ENCODE measurements at places on chromosomes 7 and 10.

GRCh38 chr10:97686301-97686961 lies 610 bp downstream of the AVPI1 start:
- DNase-seq: no peak

DNA sequence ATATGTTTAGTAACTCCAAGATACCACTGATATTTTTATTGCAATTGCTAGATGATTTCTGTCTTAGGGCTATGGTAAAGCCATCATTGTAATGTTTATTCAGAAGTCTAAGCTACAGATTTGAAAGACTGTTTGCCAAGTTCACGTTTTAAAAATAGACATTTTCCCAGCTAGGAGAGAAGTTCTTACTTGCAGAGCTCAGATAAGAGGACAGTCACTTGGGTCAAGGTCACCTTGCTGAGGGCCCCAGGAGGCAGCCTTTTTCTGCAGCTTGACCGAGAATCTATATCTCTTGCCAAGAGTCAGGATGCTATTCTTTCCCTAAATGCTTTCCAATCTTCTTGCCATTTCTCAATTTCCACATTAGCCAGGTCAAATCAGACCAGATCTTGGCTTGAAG lies 1011.2 kb downstream of the KCNMA1 start:
- no peak for DNase-seq

DNA sequence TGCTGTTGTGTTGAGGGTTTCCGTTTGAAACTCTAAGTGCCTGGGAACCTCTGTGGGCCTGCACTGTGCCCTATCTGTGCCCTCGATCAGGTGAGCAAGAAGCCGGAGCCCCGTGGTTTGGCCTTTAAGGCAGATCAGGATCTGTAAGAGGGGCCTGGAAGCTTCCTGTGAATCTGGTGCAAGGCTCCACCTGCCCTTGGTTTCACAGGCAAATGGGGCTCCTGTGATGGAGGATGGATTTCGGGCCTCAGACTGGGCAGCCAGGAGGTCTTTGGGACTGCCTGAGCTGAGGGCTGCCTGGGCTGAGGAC lies 21.6 kb downstream of the SCART1 start:
- DNase-seq: no peak

GRCh38 chr7:80387634-80388193 lies 124.2 kb downstream of the GNAT3 start:
- no peak for DNase-seq

DNA sequence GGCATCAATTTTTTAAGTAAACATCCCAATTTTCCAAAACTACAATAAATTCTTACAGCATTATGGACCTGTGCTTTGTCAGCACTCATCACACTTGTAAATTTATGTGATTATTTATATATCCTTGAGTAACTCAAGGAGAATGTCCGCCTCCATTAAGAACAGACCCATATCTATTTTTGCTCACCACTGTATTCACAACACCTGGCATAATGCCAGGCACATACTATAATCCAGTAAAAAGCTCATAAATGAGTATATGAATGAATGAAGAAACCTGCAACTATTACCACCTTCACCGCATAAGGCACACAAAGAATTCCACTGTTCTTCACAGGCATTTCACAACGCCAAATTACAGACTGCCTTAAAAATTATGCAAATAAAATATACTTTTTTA lies 46.9 kb downstream of the MINDY3 start:
- no peak for DNase-seq

DNA sequence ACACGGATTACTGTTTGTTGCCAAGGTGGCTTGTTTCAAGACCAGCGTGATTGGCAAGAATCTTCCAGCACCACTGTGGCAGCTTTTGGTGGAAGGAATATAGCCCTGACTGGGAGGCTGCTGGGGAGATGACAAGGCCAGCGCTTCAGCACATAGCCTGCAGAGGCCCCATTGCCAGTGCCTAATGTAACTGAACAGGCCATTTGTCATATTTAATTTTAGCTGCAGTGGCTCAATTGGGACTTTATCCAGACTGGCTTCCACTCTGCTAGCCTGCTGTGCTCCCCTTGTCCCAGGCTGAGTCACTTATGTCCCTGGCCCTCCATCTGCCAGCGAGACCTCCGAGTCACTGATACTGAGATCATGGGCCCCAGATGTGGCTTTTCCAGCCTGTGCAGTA lies 483.1 kb downstream of the GALNT17 start:
- no peak for DNase-seq

- DNase-seq: no peak
Observed at GRCh38 chr10:31702954-31703353, 225.7 kb downstream of the ARHGAP12 start.

DNA sequence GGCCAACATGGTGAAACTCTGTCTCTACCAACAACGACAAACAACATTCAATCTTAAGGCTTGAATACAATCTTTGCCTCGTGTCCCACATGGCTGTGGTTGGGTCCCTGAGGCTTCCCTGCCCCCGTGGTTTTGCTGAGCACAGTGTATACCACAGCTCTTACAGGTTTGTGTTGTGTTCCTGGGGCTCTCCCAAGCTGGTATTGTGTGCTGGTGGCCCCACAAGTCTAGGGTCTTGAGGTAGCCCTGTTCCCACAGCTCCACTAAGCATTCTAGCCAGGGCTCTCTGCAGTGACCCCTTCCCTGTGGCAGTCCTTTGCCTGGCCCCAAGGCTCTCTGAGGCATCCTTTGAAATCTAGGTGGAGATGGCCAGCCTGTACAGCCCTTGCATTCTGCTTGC lies 68.0 kb upstream of the CCNY start:
- no peak for DNase-seq

GRCh38 chr7:130268463-130269317 lies 2.0 kb downstream of the CPA2 start:
- no peak for DNase-seq

- no peak for DNase-seq
Observed at GRCh38 chr7:1873857-1874589, 203.9 kb downstream of the ELFN1 start.

DNA sequence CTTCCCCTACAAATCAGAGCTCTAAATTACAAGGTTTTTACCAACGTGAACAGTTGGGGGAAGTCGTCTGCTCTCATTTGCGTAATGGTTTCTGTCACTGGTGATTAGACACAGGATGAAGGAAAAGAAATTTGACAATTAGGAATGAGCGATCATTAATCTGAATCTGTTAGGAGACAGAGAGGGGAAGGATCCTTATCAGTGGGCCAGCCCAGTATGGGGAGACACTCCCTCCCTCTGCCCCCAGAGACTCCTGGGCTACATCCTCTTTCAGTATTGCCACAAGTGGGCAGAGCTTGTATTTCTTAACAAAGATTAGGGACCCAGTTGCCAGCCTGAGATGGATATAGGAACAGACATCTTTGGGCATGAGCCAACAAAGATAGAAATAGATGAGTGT lies 15.5 kb downstream of the HIF1AN start:
- no peak for DNase-seq

- DNase-seq: no peak
Observed at GRCh38 chr10:128498746-128499145, 372.5 kb upstream of the MKI67 start.

GRCh38 chr10:113496111-113497109 lies 56.4 kb upstream of the HABP2 start:
- DNase-seq: no peak

DNA sequence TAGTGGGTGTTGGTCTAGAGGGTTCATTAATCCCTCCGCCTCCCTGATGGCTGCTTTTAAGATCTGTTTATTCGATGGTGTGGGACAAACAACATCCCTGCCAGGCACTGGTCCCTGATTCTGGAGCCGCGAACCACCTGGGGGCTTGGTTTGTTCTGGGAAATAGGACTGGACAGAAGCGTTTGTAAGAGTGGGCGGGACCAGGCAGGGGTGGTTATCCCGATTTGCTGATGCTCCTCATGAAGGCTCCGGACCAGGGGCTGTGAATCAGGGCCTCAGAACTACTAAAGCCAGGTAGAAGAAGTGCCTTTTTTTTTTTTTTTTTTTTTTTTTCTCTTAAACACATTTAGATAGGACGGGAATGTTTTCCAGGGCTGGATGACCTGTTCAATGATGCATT lies 273.4 kb downstream of the WDR37 start:
- no peak for DNase-seq

GRCh38 chr7:64113981-64114380 lies 68.7 kb downstream of the ZNF727 start:
- DNase-seq: no peak

- DNase-seq: no peak
Observed at GRCh38 chr7:15685358-15686294, 857 bp downstream of the MEOX2 start.

- no peak for DNase-seq
Observed at GRCh38 chr10:106226828-106227227, 937.7 kb downstream of the SORCS1 start.

DNA sequence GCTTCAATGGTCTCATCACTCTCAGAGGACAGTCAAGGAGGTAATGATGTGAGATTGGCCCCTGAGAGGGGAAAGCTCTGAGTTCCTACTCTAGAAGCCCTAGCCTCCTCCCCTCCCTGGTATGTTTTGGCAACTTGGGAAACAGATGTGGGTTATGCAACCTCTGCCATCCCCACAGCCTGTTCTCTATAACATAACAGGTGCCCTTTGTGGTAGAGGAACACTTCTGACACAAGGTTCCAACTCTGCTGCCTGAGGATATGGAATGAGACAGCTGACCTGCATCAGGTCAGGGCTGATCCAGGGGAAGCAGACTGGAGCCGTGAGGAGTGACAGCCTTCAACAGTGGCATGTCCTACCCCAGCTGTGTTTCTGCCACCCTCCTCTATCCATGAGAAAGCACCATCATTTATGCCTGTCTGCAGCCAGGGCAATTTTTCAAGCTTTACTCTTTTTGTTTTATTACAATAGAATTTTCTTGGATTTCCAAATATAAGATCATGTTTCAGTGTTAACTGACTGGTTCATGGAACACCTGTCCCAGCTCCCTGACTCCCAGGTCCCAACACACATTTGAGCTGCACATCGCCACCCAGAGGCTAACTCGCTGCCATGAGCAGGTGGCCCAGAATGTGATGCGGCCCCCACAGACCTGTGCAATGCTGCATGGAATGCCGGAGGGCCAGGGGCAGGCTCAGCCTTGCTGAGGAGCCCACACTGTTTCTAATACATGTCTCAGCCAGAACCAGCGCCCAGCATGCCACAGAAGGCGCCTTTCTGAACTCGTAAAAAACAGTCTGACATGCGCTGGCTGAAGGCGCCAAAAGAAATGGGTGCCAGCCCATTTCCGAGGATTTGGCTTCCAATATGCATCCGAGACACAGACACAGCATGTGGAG lies 124.8 kb upstream of the CHST15 start:
- no peak for DNase-seq

DNA sequence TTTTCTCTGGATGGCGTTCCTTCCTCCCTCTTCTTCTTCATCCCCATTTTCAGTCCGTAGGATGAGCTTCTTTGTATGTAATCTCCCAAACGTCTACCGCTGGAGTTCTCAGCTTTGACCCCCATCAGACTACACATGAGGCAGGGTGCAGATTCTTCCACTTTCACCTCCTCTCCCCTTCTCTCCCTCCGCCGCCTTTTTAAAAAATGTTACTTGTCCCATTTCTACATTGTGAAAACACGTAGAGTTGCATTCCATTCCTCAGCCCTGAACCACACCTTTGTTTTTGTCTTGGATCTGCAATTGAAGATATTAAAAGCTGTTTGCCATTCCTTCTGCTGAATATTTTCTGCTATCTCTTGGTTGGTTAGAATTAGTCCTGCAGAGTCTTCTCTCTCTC lies 6.2 kb downstream of the ADIRF start:
- no peak for DNase-seq

GRCh38 chr7:15376600-15376999 lies 185.2 kb downstream of the AGMO start:
- DNase-seq: no peak

GRCh38 chr7:13542451-13542850 lies 447.0 kb downstream of the ETV1 start:
- DNase-seq: no peak

GRCh38 chr10:91939653-91940052 lies 16.1 kb downstream of the BTAF1 start:
- DNase-seq: no peak

GRCh38 chr7:4209126-4209525 lies 473.0 kb upstream of the FOXK1 start:
- DNase-seq: no peak

DNA sequence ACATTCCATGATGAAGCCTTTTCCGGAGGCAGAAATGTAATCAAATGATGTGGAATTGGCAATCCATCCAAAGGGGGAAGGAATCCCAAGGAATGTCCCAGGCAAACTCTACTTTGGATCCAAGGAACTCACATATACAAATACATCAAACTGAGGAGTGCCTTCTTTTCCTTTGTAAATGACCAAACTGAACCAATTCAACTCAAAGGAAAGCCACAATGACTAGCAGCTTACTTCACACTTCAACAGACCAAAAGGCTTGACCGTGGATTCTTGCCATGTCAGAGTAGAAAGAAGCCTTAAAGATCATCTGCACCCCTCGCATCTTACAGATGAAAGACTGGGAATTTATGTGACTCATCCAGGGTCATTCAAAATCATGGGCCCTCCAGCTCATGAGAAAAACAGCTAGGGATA lies 79.7 kb upstream of the MACROH2A2 start:
- no peak for DNase-seq

DNA sequence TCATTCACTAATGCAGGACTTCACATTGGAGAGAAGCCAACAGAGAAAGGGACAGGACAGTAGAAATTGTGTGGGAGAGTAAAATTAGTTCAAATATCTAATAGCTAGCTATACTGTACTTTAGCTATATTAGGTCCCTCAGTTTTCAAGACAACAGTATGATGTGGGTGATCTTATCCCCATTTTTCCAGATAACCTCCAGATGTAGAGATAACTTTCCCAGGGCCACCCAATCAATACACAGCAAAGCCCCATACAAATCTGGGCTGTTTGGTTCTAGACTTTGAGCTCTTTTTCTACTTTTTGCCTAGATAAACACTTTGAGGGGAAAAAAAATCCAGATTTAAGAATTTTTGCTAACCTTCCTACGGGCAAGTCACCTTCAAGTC lies 482 bp upstream of the CLDN12 start:
- DNase-seq: no peak

- no peak for DNase-seq
Observed at GRCh38 chr10:18290651-18291313, 150.6 kb downstream of the CACNB2 start.

DNA sequence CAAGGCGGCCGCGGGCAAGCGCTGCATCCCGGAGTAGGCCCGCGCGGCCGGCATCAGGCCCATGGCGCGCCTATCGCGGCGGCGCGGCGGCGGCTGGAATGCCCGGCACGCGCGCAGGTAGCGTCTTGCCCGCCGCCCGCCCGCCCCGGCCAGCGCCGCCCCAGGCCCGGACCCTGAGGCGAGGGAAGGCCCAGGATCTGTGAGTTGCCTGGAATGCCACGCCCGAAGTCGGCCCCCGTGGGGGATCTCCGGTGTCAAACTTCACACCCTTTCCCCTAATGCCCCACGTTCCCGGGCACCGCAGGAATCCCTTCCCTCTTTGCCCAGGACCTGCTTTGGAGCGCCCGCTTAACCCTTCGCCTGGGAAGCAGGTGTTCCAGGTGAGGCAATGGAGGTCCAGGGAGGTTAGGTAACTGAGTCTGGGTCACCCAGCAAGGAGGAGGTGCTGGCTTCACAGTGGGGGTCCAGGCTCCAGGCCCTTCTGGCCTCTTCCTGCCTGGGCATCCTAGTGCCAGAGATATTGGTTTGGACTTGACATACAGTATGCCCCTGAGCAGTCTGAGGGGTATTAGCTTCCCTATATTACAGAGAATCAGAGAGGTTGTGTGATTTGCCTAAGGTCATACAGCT lies 138.1 kb downstream of the ARHGAP22 start:
- DNase-seq: no peak

GRCh38 chr7:29995652-29996051 lies 6.1 kb upstream of the SCRN1 start:
- DNase-seq: no peak
